Ammon's horn (tissue), 1 donor: ENCODE measurements at places on chromosomes 4 and X.
A peak's percentile ranks its signal among the peaks of the same experiment; 100 is the strongest.

DNA sequence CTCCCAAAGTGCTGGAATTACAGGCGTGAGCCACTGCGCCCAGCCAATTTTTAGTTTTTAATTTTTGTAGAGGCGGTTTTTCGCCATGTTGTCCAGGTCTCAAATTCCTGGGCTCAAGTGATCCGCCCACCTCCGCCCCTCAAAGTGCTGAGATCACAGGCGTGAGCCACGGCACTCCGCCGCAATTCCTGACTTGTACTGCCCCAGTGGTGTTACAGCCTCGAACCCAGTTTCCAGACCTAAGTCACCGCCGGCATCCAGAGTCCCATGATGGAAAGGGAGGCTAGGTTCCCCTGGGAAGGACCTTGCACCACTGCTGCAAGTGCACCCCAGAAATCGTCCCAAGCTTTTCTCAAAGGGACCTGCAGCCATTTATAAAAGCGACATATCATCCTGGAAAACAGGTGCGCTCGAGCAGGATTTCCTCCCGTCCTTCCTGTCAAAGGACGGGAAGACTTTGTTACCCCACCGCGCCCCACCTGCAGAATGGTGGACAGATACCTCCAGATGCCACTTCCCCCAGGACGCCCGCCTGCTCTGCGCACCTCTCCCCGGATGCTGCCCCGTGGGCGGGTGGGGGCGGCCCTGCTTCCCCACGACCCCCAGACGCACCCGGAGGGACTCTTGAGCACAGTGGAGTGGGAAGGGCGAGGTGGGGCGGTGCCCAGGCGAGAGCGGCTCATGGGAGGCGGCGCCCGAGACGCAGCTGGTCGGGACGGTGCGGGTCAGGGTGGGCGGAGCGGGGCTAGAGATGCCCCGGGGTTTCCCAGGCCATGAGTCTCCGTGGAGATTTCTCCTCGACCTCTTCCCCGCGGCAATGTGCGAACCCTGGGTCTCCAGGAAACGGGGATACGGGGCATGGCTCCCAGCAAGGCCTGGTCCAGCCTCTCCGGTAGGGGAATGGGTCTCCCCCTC, 947 bp upstream of the RPL10 start:
- peak; percentile 51 for DNase-seq

GRCh38 chrX:85897362-85898126, 149.8 kb downstream of the CHM start:
- DNase-seq: no peak

GRCh38 chr4:24856586-24856985, 56.3 kb downstream of the CCDC149 start:
- no peak for DNase-seq

DNA sequence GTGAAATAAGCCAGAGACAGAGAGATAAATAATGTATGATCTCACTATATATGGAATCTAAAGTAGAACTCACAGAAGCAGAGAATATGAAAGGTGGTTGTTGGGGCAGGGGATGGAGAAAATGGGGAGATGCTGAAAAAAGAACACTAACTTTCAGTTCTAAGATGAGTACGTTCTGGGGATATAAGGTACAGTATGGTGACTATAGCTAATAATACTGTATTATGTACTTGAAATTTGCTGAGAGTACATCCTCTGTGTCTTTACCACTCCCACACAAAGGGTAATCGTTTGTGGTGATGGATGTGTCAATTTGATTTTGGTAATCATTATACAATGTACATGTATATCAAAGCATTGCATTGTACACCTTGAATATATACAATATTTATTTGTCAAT, 6.6 kb downstream of the FBXL5 start:
- no peak for DNase-seq

GRCh38 chr4:90165883-90166282, 38.7 kb downstream of the CCSER1 start:
- DNase-seq: no peak

GRCh38 chrX:15343075-15343476, 7.8 kb upstream of the PIGA start:
- no peak for DNase-seq

- no peak for DNase-seq
Observed at GRCh38 chr4:14022456-14022855, 394.9 kb upstream of the BOD1L1 start.

GRCh38 chr4:25504932-25505636, 128.0 kb downstream of the ANAPC4 start:
- DNase-seq: no peak

DNA sequence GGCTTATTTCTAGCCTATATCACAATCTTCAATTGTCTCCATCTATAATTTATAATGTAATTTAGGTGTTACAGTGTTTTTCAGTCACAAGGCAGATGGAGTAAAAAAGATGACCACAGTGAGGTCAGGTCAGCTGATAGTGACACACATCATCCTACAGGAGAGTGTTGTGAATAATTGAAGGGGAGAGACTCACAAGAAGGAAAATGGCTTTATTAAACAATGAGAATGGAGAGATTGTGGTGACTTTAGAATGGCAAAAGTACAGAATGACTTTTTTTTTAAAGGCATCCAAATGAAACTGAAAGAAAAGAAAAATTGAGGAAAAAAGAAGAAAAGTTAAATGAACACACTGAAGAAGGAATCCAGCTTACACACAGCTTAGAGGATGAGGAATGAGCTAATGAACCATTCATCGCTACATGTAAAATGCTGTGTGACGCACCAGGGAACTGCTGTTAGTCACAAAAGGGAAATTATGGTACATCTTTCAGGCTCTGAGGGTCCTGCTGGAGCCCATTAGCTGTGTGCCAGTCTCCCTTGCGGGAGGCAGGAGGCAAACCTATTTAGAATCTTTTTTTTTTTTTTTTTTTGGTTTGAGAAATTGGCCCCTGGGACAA, 56.6 kb downstream of the SPRY1 start:
- DNase-seq: no peak

GRCh38 chr4:2226261-2226660, 15.7 kb downstream of the HAUS3 start:
- DNase-seq: no peak

DNA sequence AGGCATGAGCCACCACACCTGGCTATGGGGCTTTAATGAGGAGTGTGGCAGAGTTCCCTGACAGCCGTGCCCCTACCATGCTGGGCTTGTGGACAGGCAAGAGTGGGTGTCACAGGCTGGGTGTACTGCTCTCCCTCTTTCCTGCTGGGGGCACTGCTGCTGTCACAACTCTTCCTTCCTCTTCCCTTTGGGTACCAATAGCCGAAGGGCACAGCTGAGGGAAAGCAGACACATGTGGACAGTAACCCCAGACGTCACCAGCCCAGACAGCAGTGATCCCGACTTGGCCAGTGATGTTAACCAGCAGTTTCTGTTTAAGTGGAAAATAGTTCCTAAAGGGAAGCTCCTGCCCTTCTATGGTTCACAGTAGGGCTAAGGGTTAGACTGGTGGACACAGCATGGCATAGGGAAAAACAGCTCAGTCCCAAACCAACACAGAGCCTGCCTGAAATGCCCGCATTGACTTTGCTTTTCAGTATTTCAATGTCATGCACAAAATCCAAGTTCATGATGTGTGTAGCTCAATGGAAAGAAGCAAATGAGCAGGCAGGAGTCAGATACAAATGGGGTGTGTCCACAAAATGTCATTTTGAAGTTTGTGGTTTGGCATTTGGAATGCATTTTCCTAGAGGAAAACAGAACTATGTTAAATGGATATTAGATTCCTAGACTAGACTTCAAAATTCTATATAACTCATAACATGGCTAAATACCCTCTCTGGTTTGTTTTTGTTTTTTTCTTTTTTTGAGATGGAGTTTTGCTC, 24.9 kb upstream of the DDX3X start:
- peak; percentile 17 for DNase-seq

DNA sequence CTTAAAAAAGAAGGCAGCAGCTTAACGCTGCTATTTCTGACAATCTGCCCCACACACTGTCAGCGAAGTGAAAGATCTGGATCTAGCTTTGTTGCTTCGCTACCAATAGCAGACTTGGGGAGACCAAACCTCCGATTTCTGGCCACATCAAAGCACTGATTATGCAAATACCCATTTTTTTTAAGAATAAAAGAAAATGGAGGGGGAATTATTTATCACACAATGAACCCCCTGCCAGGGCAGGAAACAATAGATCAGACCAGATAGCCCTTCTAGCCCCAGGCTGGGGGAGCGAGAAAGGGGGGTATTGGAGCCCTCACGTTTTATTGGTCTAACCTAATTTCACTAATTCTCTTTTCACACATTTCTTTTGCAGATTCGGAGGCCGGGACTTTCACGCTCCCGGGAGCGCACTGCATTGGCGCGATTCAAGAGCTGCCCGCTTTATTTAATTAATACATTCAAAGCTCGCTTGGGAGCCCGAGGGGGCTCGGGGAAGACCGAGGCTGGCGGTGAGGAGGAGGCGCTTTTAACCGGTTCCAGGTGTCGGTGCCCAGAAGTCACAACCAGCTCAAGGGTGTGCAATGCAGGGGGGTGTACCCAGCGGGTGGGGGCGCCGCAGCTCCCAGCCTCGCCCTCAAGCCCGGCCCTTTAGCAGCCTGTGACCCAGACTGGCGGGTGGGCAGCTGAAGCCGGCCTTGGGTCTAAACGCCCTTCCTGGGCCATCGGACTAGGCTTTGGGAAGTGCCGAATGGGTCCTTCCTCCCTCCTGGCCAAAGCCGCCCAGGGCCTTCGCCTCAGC, 5.5 kb downstream of the NEUROG2 start:
- DNase-seq: peak; percentile 26

GRCh38 chr4:152359208-152360044, 176.5 kb downstream of the FBXW7 start:
- DNase-seq: no peak

GRCh38 chr4:187108845-187109244, 385.2 kb upstream of the FAT1 start:
- DNase-seq: no peak

- no peak for DNase-seq
Observed at GRCh38 chrX:117511379-117511778, 605.2 kb downstream of the KLHL13 start.

- no peak for DNase-seq
Observed at GRCh38 chrX:53728506-53728905, 42.0 kb upstream of the HUWE1 start.

DNA sequence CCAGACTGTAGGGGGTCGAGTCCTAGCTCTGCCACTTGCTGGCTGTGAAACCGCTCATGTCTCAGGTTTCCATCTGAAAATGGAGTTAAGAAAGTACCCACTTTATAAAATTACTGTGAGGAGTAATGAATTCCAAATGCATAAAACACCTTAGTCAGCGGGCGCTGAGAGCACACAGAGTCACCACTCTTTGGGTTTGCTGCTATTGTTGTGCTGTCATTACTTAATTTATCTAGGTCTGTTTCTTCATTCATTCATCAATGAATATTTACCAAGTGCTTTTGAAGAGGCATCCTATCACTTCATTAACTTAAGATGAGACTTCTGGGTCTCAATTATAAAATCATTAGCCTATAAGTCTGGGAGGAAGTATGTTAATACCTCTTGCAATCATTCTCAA, 317.3 kb downstream of the FBXW7 start:
- DNase-seq: no peak

DNA sequence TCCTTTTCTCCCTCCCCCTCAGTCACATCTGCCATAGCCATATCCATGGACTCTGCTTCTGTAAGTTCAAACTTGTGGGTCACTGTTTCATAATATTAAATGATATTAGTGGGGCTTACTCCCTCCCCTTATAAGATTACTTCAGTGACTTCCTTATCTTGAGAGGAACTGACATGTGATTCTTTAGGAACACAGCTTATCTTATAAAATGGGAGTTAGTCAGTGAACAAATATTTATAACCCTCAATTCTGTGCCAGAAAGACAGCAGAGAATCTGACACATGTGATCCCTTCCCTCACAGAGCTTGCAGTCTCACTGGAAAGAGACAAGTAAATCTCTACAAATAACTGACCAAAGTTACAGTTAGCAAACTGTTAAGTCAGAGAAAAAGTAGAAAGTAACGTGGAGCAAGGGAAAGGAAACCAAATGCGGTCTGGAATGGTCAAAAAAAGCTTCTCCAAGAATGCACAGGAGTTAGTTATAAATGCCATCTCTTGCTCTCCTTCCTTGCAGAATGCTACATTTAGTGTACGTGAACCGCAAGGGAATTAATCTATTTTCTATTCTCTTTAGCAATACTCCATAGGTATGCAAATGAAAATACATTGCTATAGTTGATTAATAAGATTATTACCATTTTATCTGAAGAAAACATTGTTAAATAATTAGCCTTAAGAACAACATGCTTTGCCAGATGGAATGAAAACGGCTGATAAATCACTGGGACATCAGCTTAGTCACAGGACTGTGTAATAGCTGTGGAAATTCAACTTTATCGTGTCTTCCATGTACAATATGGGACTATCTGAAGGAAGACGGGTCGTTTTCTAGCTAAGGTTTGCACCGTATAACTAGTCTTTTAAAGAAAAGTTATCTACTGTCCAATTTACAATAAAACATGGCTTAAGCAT, 29.0 kb downstream of the SGMS2 start:
- no peak for DNase-seq

DNA sequence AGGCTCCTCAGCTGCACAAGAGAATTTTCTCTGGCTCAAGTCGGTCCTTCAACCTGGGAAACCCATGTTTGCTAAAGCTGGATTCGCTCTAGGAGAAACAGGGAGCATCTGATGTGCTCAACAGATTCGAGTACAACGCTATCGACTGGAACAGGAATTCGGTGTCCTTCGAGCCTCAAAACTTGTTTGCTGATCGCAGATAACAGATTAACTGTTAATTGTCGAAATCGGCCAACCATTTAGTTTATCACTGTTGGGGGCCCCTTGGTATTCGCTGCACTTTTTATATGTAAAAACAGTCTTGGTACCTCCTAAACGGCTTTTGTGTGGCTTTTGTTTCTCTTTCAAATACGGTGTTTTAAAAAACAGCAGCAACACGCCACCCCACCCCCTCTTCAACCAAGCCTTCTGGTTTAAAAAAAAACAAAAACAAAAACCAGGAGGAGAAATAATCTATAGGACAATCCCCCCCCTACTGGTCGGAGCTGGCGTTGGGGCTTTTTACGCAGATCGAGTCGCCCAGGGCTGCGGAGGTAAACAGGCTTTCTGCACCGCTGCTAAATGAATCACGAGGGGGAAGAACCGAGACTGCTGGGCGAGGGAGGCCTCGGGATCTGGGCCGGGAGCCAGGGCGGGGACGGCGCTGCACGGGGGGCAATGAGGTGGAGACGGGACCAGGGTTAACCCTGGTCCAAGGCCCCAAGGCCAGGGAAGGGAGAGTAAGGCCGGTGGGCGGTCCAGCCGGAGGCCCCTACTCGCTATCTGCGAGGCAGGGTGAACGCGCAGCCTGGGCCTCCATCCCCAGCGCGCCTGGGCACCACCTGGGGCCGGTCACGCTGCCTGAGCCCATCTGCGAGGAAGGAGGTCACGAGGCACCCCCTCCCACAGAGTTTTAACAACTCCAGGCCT, 71.7 kb upstream of the BCOR start:
- DNase-seq: no peak

DNA sequence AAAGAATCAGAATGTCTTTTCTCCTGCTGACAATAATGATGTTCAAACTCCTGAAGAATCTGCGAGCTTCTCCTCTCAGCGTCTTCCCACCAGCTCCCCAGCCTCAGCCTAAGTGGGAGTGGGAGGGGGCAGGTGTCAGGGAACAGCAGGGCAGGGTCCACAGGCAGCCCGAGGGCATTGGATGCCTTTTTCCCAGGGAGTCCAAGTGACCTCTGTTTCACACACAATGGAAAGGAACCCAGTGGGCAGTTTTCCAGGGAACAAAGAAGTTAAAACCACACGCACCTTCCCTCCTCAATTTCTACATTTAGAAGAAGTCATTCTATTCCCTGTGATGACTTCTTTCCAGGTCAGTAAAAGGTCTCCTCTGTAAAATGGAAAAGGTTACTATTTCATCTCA, 278.5 kb downstream of the PARM1 start:
- no peak for DNase-seq
